Activated naive CD4-positive, alpha-beta T cell treated with anti-CD3 and anti-CD28 coated beads, Interleukin-2, amount 10 ng/mL, durations not matched to agents 7 days and 5 days (primary cell): ENCODE measurements at places on chromosomes 1 and 21.
A peak's percentile ranks its signal among the peaks of the same experiment; 100 is the strongest.

- no peak for DNase-seq
Measured at GRCh38 chr1:201421041-201421440, 489 bp downstream of the TNNI1 start.

GRCh38 chr1:88890791-88891317 is 513 bp downstream of the GTF2B start:
- DNase-seq, result peak; percentile 60

DNA sequence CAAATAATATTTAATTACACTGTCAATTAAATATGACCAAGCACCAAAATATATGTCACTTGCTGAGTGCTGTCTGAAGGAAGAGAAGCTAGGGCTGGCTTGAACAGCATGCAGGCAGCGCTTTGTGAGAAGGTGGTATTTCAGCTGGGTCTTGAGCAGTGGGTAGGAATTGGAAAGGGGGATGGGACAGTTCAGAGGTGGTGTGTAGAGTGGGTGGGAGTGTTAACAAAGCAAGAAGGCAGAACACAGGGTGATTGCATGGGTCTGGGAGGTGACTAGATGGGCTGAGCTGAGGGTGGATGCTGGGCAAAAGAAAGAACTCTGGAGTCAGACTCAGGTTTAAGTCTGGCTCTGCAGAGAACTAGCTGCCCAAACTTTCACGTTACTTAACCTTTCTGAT is 14.3 kb upstream of the ETV3 start:
- no peak for DNase-seq

DNA sequence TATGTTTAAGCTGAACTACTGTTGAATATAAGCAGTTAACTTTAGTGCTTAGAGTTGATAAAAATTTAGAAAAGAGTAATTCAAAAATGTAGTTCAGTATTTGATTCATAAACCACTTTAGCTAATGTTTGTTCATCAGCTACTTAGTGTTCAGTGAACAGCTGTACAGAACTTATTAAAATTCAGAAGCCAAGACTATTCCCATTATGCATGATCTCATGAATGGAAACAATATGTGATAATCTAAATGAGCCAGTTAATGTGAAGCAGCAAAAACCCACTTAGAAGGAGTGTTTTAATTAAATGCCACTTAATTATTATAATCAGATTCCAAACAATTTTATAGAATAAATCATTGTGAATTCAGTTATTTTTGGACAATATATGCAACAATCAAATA is 92.9 kb upstream of the NEGR1 start:
- DNase-seq, result no peak

DNA sequence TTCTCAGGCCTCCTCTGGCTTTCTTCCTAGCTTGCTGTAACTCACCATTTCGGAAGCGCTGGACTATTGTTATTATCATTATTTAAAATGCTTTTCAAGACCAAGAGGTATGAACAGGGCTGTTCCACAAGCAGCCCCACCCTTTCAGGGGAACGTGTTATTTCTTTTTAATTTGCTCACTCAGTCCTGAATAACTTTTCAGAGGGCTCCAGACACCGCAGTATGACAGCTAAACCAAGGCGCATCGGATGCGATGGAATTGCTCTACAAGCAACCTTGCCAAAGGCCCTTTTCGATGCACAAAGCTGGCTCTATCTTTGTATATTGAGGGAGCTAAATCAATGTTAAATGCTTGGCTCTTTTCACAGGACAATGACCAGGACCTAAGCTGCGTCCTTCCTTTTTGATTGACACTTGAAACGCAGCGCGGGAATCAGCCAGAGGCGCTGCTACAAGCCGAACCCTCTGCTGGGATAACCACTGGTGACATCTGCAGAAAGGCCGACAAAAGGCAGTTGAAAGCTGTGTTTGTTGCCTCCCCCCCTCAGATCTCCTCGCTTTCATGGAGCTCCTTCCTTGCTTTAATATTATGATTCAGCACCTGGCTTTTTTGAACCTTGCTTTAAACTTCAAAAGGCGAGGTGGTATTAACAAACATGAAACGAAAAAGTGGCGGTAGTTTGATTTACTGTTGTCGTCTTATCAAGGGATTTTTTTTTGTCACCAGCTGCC is 204.7 kb upstream of the PROX1 start:
- DNase-seq, result no peak

GRCh38 chr1:38994196-38994595 is 3.1 kb downstream of the AKIRIN1 start:
- DNase-seq, result no peak
